ENCODE measurements at places on chromosomes 5 and 9.

DNA sequence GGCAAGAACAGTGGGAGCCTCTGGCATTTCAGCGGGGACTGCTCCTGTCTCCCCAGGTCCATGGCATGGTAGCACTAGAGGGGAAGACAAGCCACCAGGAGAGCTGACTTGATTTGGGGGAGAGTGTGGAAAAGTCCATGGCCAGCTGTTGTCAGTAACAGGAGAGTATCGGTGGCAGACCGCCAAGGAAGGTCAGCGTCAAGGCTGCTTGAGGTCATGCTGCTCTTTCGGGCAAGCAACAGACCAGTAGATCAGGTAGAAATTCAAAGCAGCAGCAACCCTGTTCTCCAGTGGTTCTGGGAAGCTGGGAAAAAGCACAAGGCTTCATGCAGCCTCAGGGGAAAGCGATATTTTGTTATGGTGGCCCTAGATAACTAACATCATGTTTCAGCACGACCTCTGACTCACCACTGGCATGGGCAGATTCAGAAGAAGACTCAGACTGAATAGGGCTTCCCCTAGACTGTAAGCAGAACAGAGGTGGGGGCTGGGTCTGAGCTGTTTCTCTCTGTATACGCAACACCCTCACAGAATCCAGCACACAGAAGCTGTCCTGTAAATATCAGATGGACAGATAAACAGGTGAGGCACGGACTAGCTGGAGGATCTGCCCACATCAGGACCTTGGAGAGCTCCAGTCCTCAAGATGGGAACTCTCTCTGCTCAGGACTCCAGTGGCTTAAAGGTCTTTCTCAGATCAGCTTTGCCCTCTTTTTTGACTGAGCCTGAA lies 35.2 kb upstream of the PLEKHG4B start:
- DNase-seq, result peak; percentile 30

DNA sequence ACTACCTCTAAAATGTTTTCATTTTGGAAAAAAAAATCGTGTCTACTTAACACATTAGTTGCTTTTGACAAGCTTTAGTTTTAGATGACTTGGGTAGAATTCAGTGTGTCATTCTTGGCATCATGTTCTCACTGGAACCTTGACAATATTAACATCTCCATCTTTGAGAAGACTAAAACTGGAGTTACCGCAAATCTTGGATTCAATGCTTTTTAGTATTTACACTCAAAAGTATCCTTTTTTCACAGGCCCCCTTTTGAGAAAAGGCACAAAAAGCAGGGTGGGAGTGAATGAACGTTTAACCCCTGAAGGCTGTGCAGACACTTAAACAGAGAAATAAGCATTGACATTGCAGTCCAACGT lies 549.1 kb downstream of the CSNK1G3 start:
- DNase-seq, result no peak

- DNase-seq, result no peak
These were observed 16.2 kb downstream of the GPR21 start for GRCh38 chr9:123049589-123050222.

GRCh38 chr9:94980947-94981722 lies 254.6 kb downstream of the AOPEP start:
- DNase-seq, result no peak

DNA sequence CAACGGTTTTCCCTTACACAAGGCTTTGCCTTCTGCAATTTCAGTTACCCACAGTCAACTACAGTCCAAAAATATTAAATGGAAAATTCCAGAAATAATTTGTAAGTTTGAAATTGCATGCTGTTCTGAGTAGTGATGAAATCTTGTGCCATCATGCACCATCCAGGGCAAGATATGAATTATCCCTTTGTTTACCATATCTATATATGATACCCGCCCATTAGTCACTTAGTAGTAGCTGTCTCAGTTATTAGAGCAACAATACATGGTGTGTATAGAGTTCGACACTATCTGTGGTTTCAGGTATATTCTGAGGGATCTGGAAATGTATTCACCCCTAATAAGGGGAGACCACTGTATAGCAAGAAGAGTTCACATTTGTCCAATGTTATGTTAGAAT lies 29.4 kb downstream of the ERBIN start:
- no peak for DNase-seq

DNA sequence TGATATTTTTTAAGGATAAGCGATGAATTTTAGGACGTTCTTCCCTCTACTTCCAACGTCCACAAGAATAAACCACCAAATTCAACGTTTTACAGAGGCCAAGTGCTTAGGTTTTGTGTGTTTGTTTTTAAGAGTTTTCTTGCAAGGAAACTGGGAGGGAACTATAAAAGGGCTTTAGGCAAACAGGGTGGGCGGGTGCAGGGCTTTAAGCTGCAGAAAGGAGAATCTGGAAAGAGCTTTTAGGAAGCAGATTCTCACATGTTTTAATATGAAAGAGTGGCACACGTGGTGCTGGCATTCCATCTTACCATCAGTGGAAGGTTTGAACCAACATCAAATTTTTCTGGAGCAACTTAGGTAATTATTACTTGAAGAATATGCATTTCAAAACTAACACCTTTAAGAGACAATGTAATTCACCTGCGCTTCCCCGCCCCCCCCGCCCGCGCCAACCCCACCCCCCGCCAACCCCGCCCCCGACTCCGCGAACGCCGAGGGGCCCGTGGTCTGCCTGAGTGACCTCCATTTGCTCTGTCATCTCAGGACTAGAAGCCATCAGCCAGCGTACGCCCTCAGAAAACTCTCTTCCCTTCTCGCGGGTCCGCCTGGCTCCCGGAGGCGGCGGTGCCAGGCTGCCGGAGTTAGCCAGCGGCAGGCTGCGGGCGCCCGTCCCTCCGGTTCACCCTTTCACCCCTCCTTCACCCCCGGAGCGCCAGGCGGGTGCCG lies 911 bp upstream of the PIK3R1 start:
- DNase-seq, result peak; percentile 75

DNA sequence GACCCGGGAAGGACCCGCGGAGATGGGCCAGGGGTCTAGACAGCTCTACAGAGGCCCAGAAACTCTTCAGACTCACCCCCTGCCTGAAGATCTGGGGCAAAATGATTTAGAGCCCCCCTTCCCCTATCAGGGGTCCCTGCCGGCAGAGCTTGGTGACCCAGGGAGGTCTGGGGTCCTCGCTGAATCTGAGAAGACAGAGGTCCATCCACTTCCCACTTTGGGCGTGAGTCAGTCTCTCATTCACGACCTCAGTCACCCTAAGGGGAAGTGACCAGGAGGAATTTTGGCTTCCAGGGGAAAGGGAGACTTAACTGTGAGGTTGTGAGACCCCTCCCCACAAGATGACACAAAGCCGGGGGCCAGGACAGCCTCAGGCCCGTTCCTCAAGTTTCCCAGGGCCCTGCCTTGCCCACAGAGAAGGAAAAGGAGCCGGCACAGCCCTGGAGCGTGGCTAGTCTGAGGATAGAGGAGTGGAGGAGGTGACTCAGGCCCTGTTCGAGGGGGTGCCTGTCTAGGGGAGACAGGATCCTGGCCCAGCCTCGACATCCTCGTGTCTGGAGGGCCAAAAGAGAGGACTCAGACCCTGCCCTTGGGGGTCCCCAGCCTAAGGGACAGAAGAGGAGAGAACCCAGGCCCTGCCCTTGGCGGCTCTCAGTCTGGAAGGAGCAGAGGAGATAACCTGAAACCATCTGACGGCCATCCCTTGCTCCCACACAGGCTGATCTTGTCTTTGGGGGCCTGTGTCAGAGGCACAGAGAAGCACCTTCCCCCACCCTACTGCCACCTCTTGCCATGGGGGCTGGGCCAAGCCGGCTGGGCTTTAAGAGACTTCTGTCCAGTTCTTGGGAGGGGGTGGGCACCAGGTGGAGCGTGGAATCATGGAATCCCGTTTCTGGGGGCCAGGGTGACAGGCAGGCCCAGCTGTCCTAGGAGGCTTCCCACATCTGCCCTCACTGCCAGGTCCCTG lies 889 bp downstream of the PDLIM4 start:
- peak; percentile 28 for DNase-seq

DNA sequence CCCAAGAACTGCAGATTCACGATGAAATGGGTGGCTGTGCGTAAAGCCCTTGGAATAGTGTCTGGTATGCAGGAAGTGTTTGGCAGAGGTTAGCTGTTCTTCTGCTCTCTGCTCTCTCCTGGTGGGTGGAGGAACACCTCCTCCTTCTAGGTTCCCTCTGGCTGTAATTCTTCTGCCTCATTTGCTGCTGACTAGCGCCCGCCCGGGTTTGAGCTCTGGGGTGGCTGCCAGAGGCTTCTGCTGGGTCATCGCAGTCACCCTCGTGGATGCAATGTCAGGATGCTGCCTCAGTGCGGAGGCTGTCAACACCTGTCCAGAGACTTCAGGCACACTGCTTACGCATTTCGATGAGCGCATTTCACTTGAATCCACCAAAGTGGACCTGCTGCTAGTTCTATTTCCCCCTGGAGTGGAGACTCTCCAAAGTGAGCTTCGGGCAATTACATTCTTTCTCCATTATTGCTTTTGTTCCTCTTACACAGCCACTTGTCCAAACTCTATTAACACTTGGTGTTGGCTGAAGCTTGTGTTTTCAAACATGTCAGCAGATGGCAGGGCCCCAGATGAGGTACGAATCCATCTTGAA lies 11.7 kb downstream of the DOCK2 start:
- DNase-seq, result no peak

GRCh38 chr9:97979788-97980478 lies 3.2 kb upstream of the ANP32B start:
- DNase-seq, result no peak
